ENCODE measurements at places on chromosomes 2 and 18.

GRCh38 chr2:168116448-168116847 is 130.9 kb downstream of the STK39 start:
- DNase-seq, result no peak

DNA sequence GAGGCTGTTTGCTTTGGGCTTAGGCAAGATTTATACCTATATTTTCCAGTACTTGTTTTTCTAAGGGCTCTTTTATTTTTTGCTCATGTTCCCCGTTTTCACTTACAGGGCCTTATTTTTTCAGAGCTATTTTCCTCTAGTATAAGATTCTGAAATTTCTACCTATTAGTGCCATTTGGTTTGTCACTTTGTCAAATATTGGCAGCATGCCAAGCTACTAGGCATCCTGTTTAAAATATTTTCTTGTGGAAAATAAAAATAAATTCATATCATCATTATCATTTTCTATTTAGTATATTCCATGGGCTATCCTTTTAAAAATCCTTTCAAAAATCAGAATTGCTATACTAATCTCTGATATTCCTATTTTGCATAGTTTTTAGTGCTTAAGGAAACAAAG is 64.8 kb upstream of the CHST9 start:
- DNase-seq, result no peak

- DNase-seq, result no peak
Observed at GRCh38 chr2:202960524-202960923, 48.4 kb downstream of the CARF start.

DNA sequence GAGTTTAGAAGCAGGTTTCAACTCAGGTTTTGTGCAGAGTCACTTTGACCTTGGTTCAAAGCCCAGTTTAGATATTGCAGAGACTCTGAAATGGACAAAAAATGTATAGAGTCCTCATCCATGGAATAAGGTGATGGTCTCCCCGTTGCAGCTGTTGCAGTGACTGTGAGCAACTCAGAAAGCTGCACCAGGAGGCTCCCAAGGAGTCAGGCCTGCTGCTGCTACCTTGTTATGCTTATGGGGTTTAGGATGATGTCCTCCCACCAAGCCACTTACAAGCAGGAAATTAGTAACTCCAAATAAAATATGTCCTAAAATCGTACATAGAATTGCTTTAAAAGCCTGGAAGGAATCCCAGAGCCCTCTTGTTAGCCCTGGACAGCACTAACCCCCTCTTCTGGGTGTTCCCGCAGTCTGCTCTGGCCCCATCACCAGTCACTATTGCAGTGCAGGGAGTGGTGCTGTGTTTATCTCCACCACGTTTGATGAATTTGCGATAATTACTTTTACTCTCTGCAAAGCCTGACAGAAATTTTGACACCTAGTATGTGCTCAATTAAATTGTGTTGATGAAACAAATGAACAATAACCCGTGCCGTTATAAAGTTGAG is 189.0 kb downstream of the CNTNAP5 start:
- no peak for DNase-seq

- no peak for DNase-seq
Observed at GRCh38 chr18:44869533-44869932, 188.8 kb downstream of the SETBP1 start.

- no peak for DNase-seq
Observed at GRCh38 chr18:79926715-79927606, 24.5 kb downstream of the SLC66A2 start.

GRCh38 chr2:11685906-11686470 is 16.0 kb upstream of the NTSR2 start:
- no peak for DNase-seq

- no peak for DNase-seq
Observed at GRCh38 chr2:71631411-71631931, 178.1 kb downstream of the DYSF start.

- DNase-seq, result no peak
Observed at GRCh38 chr2:234632527-234633391, 135.9 kb upstream of the ARL4C start.

DNA sequence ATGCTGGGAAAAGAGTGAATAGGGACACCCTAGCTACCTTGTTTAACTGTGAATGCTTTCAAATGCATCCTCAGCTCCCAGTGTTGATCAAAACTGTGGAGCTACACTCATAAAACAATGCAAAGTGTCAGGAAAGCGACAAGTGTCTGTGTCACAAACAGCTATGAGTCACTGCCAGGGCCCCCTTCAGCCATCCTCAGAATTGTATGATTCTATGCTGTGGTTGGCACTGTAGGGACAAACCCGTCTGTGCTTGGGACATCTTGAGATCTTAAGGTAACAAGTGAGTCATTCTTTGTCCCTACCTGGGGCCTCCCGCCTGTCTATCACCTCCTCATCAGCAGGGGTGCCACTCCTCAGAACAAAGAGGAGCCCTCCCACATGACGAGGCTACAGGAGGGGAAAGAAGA is 42.4 kb downstream of the KLF7 start:
- peak; percentile 23 for DNase-seq

GRCh38 chr2:205732314-205732713 is 50.0 kb downstream of the NRP2 start:
- no peak for DNase-seq

GRCh38 chr2:26430826-26431225 is 29.1 kb downstream of the DRC1 start:
- no peak for DNase-seq

- no peak for DNase-seq
Observed at GRCh38 chr2:169977530-169977929, 150.3 kb downstream of the UBR3 start.

GRCh38 chr18:7158216-7158615 is 40.6 kb upstream of the LAMA1 start:
- no peak for DNase-seq

DNA sequence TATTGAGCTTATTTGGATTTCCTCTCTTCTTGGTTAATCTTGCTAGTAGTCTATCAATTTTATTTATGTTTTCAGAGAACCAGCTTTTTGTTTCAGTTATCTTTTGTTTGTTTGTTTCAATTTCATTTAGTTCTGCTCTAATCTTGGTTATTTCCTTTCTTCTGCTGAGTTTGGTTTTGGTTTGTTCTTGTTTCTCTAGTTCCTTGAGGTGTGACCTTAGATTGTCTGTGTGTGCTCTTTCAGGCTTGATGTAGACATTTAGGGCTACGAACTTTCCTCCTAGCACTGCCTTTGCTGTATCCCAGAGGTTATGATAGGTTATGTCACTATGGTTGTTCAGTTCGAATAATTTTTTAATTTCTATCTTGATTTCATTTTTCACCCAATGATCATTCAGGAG is 141.6 kb downstream of the ZNF236 start:
- no peak for DNase-seq

- DNase-seq, result no peak
Observed at GRCh38 chr2:188235364-188235763, 56.3 kb upstream of the GULP1 start.

GRCh38 chr2:233976087-233976486 is 58.9 kb downstream of the TRPM8 start:
- no peak for DNase-seq

DNA sequence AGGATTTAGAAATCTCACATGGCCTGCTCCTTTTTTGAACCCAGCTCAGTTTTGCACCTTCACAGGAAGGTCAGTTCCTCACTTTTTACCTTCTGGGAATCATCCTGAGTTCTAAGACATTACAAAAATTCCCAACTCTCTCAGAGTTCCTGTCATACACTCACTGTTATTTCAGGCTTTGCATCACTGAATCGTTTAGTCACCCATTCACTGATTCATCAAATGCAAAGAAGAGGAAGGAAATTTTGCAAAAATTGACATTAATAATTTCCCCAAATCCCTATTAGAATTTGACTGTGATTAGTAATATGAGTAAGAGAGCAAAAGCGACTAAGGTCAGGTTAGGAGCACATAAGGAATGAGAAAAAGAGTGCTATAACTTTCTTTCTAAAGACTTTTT is 197.5 kb downstream of the PDE1A start:
- no peak for DNase-seq

DNA sequence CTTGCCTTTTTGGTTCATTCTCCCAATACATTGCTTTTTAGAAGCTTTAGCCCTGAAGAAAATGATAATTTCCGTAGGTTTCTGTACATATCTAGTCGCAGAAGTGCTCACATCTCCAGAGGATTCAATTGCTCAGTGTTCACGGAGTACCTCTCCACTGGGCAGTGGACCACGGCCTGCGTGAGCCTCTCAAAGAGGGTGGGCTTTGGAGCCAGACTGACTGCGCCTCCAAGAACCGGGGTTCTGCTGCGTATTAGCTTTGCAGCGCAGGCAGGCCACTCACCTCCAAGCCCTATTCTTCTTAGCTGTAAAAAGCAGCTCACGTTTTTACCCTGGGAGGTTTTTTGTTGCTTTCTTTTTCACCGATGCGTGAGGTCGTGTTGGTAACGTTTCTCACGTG is 35.4 kb downstream of the NTSR2 start:
- DNase-seq, result no peak

- DNase-seq, result no peak
Observed at GRCh38 chr2:16141641-16141921, 201.2 kb downstream of the MYCN start.

DNA sequence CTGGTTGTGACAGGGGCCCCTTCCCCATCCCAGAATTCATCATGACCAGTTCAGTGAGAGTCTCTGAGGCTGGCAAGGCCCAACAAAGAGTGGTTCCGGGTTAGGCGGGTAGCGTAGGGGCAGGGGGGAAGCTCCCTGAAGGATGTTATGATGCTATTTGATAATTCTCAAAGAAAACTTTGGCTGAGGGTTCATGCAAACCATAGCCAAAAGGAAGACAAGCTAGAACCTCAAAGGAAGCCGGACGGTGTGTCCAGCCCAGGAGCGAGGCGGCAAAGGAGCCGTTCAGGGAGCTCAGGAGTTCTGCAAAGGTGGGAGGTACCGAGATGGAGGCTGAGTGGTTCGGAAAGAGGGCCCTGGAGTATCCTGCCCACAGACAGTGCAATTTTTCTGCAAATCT is 226.8 kb upstream of the RAB6C start:
- no peak for DNase-seq

GRCh38 chr2:40439473-40439872 is 12.4 kb downstream of the SLC8A1 start:
- DNase-seq, result no peak

DNA sequence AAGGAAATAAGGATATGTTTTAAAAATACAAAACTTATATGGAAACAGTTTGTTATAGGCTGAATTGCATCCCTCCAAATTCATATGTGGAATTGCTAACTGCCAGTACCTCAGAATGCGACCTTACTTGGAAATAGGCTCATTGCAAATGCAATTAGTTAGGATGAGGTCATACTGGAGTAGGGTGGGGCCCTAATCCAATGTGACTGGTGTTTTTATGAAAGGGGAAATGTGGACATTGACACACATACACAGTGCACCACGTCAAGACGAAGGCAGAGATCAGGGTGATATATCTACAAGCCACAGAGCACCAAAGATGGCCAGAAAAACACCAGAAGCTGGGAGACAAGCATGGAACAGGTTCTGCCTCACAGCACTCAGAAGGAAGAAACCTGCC is 494.2 kb downstream of the TSN start:
- DNase-seq, result no peak

- no peak for DNase-seq
Observed at GRCh38 chr18:7870855-7871254, 303.7 kb downstream of the PTPRM start.

DNA sequence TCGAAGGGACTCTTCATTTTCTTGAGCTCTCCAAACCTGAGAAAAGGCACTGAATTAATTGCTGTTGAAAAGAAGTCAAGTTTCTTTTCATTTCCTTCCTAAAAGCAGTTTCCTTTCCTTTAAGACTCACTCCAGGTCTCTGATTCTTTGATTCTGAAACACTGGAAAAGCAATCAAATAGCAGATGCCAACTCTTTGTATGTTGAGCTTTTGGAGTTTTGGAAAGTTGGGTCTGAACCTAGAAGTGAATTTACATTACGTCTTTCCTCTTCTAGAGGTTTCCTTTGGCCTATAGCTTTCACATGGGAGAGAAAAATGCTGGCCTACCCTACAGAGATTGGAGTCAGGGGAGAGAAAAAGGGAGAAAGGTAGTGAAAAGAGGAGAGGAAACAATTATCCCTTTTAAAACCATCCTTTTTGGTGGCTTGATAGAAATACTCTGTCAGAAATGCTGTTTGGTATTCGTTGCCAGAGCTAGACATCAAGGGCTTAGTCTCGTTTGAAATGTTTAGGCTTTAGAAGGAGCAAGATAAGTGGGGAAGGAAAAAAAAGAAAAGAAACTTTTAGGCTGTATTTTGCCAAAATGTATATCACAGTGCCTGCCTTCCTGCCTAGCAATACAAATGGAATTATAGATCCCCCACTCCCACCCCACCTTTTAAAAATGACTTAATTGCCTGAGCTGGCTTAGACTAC is 187.7 kb downstream of the PRPF40A start:
- no peak for DNase-seq

DNA sequence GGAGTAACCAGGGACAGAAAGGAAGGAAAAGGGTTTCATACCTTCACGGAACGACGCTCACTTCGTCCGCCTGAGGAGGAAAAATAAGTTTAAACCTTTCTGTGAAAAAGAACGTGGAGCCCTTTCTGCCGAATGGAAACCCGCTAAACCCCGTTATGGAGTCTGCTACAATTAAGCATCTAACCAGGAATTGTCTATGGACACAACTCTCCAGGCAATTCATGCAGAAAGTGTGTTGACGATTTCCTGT is 528 bp upstream of the PPP4R3B start:
- DNase-seq, result no peak

- no peak for DNase-seq
Observed at GRCh38 chr2:48860380-48860779, 104.9 kb upstream of the LHCGR start.

DNA sequence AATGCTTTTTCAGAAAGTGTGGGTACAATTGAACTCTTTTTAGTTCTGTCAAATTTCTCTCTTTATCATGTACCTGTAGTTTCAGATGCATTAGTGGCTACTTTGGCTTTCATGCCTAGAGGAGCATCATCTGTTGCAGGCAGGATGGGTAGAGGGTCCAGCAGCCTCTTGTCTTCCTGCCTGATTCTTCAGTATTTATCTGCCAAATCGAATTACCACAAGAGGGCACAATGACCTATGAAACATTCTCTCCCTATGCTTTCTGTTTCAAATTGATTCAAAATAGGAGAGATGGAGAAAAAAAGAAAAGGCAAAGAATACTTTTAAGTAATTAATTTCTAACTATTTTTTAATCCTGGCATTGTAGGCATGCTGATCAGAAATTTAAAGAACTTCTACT is 477.2 kb downstream of the TRIB2 start:
- no peak for DNase-seq

- DNase-seq, result peak; percentile 29
Observed at GRCh38 chr18:21489119-21489750, 111.3 kb downstream of the ESCO1 start.

GRCh38 chr2:69291721-69292120 is 95.3 kb downstream of the GFPT1 start:
- DNase-seq, result no peak

- DNase-seq, result no peak
Observed at GRCh38 chr2:128290356-128290755, 28.3 kb downstream of the HS6ST1 start.

- DNase-seq, result peak; percentile 39
Observed at GRCh38 chr2:111702119-111702803, 181.7 kb downstream of the ANAPC1 start.

GRCh38 chr18:11124054-11124453 is 25.3 kb downstream of the PIEZO2 start:
- no peak for DNase-seq

GRCh38 chr18:25463726-25464125 is 111.8 kb upstream of the ZNF521 start:
- no peak for DNase-seq
